Dermis microvascular lymphatic vessel endothelial cell (primary cell): ENCODE measurements at places on chromosomes 6 and 20.

DNA sequence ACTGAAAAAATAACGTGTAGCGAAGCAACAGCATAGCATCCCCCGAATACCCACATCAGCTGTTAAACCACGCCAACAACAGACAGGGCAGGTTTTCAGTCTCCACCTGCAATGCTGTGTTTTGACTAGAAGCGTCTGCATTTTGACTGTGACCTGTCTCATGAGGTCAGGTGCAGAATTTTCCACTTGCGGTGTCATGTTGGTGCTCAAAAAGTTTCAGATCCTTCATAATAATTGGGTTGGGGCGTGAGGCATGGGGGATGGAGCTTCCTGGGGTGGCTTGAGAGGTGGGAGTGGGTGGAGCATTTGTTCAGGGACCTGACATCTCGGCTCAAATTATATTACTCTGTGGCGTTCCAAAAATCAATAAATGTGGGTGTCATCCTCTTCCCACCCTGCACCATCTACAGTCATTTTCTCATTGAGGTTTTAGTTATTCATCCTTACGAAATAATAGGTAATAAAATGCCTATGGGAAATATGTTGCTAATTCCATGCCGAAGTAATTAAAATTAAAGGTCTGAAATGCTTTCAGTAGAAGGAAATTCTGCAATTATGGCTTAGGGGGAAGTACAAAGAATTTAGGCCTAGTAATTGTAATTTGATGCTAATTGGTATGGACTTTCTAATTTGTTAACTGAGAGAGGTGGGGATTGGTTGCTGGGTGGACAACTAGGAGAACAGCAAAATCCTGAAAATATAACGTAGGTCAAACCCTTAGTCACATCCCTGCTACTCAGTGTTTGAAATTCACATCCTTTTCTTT is 81.0 kb downstream of the TIAM2 start:
- DNase-seq, result no peak

GRCh38 chr6:143936778-143937667 is 71.0 kb downstream of the PLAGL1 start:
- no peak for DNase-seq

DNA sequence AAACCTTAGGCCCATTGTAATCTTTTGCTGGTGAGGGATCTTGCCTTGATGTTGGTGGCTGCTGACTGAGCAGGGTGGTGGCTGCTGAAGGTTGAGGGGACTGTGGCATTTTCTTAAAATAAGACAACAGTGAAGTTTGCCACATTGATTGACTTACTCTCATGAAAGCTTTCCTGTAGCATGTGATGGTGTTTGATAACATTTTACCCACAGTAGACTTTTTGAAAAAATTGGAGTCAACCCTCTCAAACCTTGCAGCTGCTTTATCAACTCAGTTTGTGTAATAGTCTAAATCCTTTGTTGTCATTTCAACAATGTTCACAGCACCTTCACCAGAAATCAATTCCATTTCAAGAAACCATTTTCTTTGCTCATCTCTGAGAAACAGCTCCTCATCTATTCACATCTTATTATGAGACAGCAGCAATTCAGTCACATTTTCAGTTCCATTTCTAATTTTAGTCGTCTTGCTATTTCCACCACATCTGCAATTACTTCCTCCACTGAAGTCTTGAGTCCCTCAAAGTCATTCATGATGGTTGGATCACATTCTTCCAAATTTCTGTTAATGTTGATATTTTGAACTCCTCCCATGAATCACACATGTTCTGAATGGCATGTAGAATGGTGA is 37.2 kb downstream of the CST9L start:
- DNase-seq, result no peak

DNA sequence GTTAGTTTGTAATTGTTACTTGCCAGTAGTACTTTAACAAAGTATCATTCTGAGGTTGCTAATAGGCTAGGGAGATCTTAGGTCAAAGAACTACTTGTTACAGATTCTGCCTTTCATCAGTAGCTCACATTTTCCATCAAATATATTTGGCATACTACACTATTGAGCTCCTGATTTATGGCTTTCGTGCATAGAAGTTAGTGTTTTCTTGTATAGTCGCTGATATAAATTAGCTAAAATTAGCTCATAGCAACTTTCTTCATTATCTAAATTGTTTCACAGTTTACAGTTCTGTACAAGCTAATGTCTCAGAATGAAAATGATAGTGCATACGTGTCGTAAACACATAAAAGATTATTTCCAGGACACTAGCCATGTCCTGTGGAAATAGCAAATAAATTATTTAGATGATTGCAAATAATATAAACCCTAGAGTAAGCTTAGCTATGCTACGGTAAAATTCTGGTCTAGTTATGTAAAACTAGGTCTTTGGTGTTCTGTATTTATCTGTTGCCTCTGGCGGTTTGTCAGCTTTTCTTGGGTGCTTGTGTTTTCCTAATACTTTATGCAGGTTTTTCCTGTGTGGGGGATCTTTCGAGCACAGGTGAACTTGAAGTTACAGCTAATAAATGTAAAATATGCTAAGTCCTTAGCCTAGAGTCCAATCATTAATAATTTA is 15.1 kb downstream of the PDE7B start:
- no peak for DNase-seq

DNA sequence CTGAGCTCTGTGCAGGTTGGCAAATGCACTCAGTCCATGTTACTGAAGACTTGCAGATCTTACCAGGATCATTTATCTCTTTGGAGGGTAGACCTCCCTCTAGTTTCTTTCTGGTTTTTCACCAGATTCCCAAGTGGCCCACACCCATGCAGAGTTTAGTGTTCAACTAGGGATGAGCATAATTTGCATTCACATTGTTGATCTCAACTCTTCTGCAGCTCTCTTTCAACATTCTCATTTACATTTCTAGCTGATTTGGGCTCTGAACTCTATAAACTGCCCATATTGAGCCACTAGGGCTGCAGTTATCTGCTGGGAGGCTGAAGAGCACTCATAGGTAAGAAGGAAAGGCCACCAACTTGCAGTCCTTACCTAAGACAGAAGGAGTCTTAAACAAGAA is 17.9 kb upstream of the HLA-C start:
- no peak for DNase-seq

- peak; percentile 24 for DNase-seq
Observed at GRCh38 chr6:31202259-31203166, 32.0 kb upstream of the POU5F1 start.

- no peak for DNase-seq
Observed at GRCh38 chr6:126897758-126898157, 220.7 kb upstream of the RSPO3 start.

DNA sequence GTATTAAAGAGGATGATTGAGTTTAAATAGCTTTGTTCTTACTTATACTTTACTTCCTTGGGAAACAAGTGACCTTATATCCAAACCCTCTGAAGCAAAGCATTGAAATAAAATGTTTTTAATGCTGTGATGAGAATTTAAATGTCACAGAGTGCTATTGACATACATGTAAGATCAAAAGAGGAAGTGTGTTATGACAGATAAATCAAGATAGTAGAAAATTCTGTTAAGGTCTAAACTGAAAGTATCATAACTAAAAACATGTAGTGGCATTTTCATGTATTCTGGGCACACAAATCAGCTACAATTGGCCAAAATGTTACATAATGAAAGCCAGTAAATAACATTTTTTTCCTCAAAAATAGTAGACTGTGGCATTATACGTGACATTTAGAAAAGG is 318.0 kb downstream of the GRIK2 start:
- no peak for DNase-seq

DNA sequence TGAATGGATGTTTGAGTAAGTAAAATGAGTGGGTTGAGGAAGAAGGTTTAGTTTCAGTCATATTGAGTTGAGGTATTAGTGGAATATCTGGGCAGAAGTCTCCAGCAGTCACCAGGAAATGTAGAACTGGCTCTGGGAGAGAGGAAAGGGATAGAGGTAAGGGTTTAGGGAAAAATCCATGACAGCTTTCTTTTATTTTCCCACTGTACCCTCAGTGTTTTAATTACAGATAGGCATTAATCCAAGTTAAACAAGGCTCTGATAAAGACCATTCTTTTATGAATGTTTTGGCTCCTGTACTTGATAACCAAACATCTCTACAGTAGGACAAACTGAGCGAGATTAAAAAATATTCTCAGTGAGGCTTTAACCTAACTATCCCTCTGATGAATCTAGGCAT is 318.4 kb upstream of the SYNCRIP start:
- DNase-seq, result no peak
